ENCODE measurements at places on chromosomes 11 and 22.
A peak's percentile ranks its signal among the peaks of the same experiment; 100 is the strongest.

- no peak for DNase-seq
Measured at GRCh38 chr11:112162761-112163546, 940 bp downstream of the IL18 start.

DNA sequence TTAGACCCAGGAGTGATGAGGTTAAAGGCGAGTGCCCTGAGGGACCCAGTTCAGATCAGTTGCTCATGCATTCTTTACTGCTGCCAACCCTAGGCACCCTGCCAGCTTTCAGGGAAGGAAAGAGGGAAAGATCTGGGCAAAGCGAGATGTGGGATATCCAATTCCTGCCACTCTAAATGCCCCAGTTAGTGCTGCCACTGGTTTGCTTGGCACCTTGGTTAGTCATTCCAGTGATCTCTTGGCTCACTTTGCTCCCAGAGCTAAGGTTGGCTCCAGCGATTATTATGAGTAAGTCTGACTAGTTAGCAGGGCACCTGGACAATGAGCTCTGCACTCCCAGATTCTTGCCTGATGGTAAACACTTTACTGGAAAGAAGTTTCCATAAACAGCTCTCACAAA lies 85.0 kb downstream of the INSC start:
- no peak for DNase-seq

DNA sequence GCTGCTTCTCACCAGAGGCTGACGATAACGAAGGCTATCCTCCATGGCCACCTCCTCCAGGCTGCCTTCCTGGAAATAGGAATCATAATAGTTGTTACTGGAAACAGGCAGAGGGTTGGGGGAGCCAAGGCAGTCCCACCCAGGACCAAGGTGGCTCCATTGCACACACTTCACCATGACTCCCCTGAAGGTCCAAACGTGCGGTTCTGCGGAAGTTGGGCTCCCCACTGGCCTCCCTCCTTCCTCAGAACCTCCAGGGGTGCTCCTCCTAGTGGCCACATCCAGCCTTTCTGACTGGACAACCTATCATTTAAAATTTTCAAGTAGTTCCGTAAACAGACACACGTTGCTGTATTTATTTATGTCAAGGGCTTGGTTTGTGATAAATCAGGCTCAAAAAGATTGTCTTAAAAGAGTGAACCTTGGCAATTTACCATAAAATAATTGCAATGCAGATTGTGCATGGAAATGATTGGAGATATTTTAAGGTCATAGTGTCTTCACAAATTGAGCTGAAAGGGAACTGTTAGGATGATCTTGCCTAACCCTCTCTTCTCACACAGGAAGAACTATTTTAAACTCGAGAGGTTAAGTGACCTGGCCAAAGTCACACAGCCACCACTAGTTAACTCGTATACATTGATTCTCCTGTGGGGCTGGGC lies 1.4 kb upstream of the TCN2 start:
- peak; percentile 68 for DNase-seq

DNA sequence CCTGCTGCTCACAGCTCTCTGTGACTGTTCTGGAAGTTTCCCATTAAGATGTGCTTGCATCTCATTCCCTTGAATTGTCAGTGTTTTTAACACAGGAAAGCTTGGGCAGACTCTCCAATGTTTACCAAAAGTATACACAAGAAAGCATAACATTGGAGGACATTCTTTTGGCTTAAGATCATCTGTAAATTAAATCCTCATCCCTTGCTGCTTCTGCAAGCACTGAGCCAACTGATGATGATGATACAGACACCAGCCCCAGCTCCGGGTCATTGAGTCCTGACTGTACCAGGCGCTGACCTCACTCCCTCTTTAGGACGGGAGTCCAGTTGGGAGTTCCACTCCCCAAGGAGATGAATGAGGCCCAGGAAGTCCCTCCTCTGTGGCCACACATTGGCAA lies 23.8 kb downstream of the CD82 start:
- DNase-seq, result no peak

DNA sequence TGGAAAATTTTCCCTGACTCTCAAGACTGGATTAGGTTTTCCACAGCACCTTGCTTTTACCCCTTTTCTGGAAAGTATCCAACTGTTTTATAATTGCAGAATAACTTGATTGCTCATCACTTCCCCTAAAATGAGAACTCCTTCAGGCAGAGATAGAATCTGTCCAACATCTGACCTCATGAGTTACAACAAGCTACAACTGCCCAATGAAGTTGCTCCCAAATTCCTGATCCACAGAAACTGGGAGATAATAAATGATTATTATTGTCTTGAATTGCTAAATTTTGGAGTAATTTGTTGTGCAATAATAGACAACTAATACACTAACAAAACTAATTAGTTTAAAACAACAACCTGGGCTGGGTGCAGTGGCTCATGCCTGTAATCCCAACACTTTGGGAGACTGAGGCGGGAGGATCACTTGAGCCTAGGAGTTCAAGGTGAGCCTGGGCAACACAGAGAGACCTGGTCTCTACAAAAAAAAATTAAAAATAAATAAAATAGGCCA lies 10.0 kb upstream of the CCDC83 start:
- no peak for DNase-seq

- no peak for DNase-seq
Measured at GRCh38 chr11:59854871-59855270, 9.6 kb upstream of the CBLIF start.

GRCh38 chr11:20110908-20111669 lies 49.2 kb downstream of the DBX1 start:
- peak; percentile 68 for DNase-seq

GRCh38 chr11:118126082-118126838 lies 26.4 kb downstream of the SCN4B start:
- DNase-seq, result no peak

- no peak for DNase-seq
Measured at GRCh38 chr11:34302046-34302921, 55.5 kb downstream of the ABTB2 start.

DNA sequence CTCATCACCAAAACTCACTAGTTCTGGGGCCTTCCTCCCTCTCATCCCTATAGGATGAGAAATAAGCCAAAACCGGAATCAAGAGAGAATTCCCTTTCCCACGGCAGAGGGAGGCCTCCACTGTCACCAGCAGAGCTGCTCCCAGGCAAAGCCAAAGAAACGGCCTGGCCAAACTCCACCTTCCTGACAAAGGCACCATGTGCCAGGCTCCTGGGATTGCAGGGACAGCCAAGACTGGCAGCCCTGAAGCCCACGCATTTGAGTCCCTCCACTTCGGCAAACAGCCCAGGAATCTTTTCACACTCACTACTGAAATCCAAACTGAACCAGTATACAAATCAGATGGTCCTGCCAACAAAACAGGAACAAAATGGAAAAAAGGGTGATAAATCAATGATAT lies 6.1 kb downstream of the SMCO4 start:
- DNase-seq, result no peak

GRCh38 chr11:17221968-17222367 lies 14.2 kb upstream of the PIK3C2A start:
- DNase-seq, result no peak

All from stimulated activated CD8-positive, alpha-beta memory T cell treated with anti-CD3 and anti-CD28 coated beads, Interleukin-4, amount 100 ng/mL, for 48 hours (primary cell).